Activated T-cell treated with anti-CD3 and anti-CD28 coated beads, Interleukin-2, amount 50 U/mL, for 24 hours (primary cell): ENCODE measurements at places on chromosomes 4 and X.

GRCh38 chrX:19739683-19740082 lies 147.7 kb downstream of the SH3KBP1 start:
- DNase-seq: peak; percentile 57

GRCh38 chr4:169383724-169384123 lies 113.0 kb upstream of the SH3RF1 start:
- DNase-seq: no peak

DNA sequence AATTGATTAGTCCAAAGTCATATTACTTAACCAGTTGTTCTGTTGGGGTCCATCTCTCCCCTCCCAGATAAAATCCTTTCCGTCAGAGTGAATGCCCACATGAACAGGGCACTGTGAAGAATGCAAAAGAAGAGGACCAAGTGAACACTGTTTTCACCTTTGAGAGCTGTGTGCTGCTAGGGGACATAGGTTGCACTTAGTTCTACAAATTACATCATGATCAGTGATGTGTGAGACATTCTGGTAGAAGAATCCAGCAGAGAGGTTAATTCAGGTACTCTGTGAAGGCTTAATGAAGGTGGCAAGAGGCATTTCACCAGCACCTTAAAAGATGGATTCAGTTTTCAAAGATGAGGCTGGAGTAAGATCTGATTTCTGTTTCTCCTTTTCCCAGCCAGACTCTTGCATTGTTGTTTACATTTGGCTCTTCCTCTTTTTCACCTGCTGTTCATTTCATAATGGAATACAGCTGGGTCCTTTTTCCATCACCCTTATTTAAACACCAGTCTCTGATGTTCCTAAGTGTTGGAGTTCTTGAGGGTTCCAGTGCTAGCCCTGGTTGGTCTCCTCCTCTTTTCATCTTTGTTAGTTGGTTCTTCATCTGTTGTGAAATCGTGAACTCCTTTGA lies 10.9 kb downstream of the GAB1 start:
- no peak for DNase-seq

DNA sequence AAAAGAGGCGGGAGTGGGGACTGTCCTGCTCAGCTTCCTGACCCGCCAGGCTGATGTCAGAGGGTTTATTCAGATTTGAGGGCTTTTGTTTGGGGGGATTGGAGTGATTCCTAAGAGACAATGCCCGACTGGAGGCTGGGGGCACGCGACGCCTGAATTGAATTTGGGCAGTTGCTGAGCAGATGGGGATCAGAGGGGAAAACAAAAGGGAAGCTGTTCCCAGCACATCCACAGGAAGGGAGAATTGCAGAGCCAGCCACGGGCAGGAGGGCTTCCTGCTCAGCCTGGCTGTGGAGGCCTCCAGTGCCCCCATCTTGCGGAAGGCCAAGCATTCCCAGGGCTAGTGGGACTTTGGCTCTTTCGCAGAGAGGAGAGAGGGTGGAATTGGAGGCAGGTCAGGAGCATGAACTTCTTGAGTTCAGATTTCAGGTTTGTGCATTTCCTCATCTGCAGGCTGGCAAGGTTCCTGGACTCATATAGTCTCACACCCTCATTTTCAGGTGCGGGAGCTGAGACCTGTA lies 162.8 kb downstream of the NHS start:
- DNase-seq: no peak

GRCh38 chr4:86942185-86942666 lies 7.4 kb downstream of the AFF1 start:
- no peak for DNase-seq

- DNase-seq: no peak
Measured at GRCh38 chrX:129115104-129115503, 408.2 kb downstream of the SMARCA1 start.

DNA sequence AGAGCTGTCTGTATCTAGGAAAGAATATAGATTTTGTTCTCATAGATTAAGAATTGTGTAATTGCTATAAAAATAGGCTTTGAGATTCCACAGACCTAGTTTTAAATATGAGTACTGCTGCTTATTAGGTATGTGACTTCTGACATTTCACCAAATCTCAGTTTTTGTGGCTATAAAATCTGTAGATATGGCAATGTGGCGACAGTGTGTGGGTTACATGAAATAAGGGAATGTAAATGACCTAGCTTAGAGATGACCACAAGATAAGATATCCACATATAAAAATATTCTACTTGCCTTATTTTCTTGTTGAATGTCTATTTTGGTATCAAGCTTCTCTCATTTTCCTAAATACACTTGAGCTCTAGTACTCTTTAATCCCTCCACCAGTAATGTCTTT lies 193.8 kb downstream of the UNC5C start:
- DNase-seq: no peak

DNA sequence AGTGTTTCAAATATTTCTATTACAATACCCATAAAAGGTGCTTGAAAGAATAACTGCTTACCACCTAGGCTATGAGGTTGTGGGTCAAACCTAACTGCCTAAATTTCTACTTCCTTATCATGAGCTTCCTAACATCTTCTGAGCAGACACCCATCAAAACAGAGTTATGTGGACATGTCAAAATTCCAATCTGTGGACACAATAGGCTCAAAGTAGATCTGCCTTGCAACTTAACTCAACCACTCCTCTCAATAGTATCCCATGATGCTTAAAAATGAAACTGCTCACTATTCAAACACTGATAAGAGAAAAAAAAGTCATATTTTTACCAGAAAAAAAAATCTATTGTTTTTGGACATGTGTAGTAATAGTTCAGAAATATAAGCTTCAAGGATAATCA lies 462.7 kb downstream of the INPP4B start:
- no peak for DNase-seq

GRCh38 chr4:48909697-48910096 lies 3.1 kb upstream of the OCIAD2 start:
- DNase-seq: peak; percentile 58

DNA sequence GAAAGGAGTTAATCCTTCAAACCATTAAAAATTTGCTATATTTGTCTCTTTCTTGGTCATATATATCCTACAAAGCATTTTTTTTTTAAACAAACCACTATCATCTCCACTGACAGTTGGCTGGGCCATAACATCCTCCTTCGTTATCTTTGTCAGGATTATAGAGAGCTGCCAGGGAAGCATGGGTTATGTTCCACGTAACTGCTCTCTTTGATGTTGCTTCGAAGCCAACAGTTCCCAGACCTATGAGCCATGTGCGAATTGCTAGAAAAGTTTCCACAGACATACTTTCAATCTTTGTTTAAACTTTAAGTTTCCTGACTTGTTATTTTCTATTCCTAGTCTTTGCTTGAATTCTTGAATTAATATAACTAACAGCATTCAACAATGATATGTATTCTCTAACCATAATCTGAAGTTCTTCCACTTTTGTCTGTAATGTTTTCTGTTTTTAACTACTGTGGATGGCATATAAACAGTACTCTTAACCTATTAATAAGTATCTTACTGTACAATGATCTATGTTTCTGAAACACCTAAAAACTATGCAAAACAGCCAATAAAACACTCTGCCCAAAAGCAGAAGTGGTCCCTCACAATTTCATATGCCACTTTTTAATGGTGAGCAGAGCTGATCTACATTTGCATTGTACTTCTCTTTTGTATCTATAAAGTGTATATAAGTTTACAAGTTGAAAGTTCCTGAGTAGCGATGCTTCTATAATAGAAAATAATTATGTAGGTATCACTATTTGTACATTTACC lies 37.9 kb downstream of the EREG start:
- no peak for DNase-seq

- DNase-seq: no peak
Measured at GRCh38 chr4:170599894-170600293, 510.1 kb upstream of the AADAT start.

DNA sequence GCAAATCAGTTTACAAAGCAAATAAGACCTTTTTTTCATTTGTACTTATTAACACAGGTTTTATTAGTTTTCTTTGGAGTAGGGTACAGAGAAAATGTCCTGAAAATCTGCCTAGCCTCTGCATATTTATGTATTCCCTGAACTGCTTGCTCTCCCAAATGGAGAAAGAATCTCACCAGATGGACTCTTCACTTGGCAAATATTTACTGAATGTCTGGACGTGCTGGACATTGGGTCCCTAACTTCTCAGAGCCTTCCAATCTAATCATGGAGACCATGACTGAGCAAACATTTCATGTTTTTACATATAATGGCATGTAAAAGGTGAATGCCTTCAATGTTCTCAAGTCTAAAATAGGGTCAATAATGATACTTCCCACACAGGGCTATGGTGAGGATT lies 126.0 kb downstream of the CHRDL1 start:
- no peak for DNase-seq

DNA sequence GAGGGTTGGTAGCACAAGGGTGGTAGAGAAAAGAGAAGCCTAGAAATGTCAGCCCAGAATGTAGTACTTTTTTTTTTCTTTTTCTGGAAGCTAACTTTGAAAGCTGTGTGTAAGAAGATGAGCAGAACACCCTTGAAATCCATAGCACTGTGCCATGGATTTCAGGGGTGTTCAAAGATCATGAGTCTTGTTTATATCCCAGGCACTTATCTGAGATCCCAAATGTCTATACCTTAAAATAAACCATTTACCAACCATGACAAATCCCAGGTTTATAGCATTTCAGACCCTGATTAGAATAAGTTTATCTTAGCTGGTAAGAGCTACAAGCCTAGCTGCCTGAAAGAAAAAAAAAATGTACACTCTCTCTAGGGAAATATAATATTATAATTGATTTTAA lies 389.9 kb upstream of the ANXA10 start:
- DNase-seq: no peak

DNA sequence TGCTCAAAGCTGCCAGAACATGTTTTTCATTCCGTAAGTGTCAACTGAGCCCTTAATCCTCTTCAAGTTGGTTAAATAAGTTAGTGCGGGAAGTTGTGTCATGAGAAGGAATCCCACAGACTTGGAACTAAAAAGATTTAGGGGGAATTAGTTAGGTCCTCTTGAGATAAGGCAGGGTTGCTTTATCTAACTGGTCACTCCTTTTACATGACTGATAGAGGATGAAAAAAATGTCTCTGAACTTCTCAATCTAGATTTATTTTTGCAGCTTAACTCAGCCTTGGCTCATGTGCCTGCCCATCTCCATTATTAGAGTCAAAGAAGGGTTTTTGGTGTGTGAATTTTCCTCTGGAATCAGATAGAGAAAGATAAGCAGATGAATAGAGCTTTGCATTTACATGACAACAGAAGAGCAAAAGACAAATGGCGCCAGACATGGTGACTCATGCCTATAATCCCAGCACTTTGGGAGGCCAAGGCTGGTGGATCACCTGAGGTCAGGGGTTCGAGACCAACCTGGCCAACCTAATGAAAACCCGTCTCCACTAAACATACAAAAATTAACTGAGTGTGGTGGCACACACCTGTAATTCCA lies 882.9 kb downstream of the RPA4 start:
- DNase-seq: no peak

GRCh38 chr4:165621983-165622382 lies 243.2 kb downstream of the CPE start:
- no peak for DNase-seq

DNA sequence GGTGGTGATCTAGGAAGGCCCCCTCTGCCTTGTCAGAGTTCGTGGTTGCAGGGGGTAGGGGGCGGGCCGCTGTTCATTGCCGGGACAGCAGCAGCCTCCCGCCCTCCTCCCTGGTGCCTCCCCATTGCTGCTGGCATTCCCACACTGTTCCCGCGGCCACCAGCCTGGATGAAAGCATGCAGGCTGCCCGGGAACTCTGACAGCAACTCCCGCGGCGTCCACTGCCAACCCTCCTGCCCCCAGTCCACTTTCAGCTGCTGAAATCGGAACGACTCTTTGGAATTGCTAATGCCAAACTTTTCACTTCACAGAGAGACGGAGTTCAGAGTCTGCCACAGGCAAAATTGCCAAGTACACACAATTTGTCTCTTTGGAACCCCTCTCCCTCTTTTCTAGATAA lies 121.9 kb downstream of the BEND2 start:
- DNase-seq: no peak

- DNase-seq: no peak
Measured at GRCh38 chr4:149572716-149573115, 242.9 kb downstream of the IQCM start.

GRCh38 chr4:170652571-170652970 lies 562.8 kb upstream of the AADAT start:
- no peak for DNase-seq

DNA sequence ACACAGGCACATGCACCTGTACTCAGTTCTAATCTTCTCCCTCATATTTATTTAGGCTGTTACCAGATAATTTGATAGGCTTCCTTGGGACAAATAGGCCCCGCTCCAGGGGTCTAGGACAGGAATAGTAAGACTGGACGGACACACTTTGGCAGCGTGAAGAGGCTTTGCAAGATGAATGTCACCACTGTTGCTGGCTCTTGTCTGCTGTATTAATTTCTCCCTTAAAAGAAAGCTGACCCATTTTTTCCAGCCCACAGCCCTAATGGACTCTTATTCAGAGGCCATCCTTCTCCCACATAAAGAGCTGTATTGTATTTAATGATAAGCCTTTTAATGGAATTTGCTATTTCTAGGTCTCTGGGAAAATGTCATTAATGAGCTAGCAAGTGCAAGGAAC lies 18.0 kb downstream of the FAM184B start:
- DNase-seq: no peak

DNA sequence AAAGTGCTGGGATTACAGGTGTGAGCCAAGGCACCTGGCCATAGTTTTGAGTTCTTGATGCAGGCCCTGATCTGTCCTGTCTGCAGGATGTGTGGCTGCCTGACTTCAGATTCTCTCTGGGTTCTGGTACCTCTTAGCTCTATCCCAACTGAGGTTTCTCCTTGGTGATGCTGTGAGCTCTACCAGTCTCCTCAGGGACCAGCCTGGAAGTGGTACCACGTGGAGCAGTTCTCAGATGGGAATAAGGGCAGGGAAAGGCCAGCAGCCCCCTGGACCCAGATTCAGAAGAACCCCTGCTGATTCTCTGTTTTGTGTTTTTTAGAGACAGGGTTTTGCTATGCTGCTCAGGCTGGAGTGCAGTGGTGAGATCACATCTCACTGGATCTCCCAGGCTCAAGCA lies 85.0 kb upstream of the HELT start:
- DNase-seq: no peak

GRCh38 chr4:150828159-150828558 lies 186.9 kb downstream of the LRBA start:
- peak; percentile 43 for DNase-seq

DNA sequence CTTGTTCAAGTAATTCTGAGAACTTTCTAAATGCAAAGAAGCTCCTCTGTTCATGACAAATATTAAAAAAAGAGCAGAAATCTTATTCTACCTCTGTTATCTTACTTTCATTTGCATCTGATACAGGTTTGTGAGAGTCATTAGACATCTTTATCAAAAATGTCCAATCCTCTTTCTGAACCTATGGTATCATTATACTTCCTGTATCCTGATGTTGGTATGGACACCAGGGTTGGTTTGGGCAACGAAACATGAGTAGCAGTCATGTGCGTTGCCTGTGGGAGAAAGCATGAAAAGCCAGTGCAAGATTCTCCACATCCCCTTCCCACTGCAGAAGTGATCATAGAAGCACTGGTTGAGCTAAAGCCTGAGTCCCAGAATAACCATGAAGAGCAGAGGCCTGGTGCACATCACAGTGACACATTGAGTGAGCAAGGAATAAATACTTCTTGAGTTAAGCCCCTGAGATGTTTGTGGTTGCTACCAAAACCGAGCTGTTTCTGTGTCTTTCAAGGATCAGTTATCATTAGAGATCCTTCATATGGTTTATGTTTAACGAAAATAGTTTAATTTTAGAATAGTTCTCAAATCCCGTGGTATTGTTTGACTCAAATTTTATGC lies 197.2 kb downstream of the BANK1 start:
- no peak for DNase-seq
